8988T (cell line): ENCODE measurements at places on chromosomes 3 and 15.

- no peak for DNase-seq
Measured at GRCh38 chr15:65509321-65509720, 8.2 kb downstream of the DPP8 start.

DNA sequence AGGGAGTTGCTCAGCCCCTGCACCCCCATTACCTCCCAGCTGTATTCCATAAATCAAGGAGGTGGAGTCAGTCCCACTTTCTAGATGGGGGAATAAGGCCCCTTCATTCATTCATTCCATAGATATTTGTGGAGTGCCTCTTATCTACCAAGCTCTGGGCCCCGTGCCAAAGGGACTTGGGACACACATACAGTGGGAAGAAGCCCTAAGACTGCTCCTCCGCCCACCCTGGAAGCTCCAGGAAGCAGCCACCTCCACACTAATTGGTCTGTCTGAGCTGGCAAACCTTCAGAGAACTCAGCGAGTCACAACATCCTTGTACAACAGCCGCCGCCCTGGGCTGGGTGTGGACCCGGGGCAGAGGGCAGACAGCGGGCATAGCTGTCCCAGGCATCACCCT, 6.4 kb downstream of the STRA6 start:
- no peak for DNase-seq

DNA sequence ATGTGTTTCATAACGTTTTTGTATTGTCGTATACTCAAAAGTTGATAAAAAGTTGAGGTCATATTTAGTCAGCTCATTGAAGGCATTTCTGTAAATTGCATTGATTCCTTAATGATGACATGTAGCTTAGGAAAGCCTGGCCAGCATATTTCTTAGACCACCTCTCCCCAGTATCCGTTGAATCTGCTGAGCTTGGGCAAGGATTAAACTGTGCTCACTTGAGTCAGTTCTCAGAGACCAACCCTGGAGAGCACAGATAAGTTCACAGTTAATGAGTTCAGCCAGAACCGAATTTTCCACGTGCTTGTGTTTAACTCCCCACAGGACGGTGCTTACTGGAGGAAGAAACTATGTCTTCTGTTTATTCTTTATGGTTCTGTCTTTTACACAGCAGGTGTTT, 132.7 kb downstream of the SLC25A26 start:
- no peak for DNase-seq

- no peak for DNase-seq
Measured at GRCh38 chr15:25780479-25781255, 82.5 kb downstream of the ATP10A start.
